Smooth muscle cell of the umbilical artery (primary cell): ENCODE measurements at places on chromosomes 13 and 19. TPM values are rescaled to one million over a fixed set of nuclear protein-coding genes. Genes with fewer than 3 reads are reported as not detected.

The MBD3L3 gene
- not detected in 2 replicates for total RNA-seq

The ZNF837 gene
- 1.5 and 1.9 TPM in 2 replicates for total RNA-seq

The RNF17 gene
- total RNA-seq = not detected in 2 replicates

The CCNA1 gene
- total RNA-seq = 1.2 and 6.5 TPM in 2 replicates

The PINLYP gene
- 0.30 and 0.69 TPM in 2 replicates for total RNA-seq

The MEF2B gene
- total RNA-seq = not detected in 2 replicates

The ZNF730 gene
- 0.59 and 2.1 TPM in 2 replicates for total RNA-seq

The FFAR2 gene
- not detected in 2 replicates for total RNA-seq

The OSCAR gene
- 0.78 TPM in 1 of 2 replicates, not detected in the other for total RNA-seq

The PRRG2 gene
- 0.23 and 0.89 TPM in 2 replicates for total RNA-seq

The SNRPD2 gene
- 144 and 339 TPM in 2 replicates for total RNA-seq

The KCNK6 gene
- total RNA-seq = 10.4 and 10.6 TPM in 2 replicates

The SYT3 gene
- total RNA-seq = 0.14 and 0.59 TPM in 2 replicates

The IGFL4 gene
- 0.09 TPM in 1 of 2 replicates, not detected in the other for total RNA-seq

The ZNF415 gene
- 8.3 and 9.9 TPM in 2 replicates for total RNA-seq

The TMEM272 gene
- total RNA-seq = not detected in 2 replicates

The MEGF8 gene
- total RNA-seq = 45.7 and 52.1 TPM in 2 replicates

The MCF2L gene
- total RNA-seq = under 0.01 and 0.18 TPM in 2 replicates

The UPF1 gene
- 66.8 and 111 TPM in 2 replicates for total RNA-seq

The UBE2L5 gene
- 0.09 TPM in 1 of 2 replicates, not detected in the other for total RNA-seq

The GADD45GIP1 gene
- 12.6 and 13.4 TPM in 2 replicates for total RNA-seq

The CLDN10 gene
- total RNA-seq = not detected in 2 replicates

The NLRP12 gene
- total RNA-seq = under 0.01 TPM in 1 of 2 replicates, not detected in the other

The ADPRHL1 gene
- 0.59 and 1.5 TPM in 2 replicates for total RNA-seq
